Psoas muscle (tissue), 8 donors: ENCODE measurements at places on chromosomes 1 and 21.

DNA sequence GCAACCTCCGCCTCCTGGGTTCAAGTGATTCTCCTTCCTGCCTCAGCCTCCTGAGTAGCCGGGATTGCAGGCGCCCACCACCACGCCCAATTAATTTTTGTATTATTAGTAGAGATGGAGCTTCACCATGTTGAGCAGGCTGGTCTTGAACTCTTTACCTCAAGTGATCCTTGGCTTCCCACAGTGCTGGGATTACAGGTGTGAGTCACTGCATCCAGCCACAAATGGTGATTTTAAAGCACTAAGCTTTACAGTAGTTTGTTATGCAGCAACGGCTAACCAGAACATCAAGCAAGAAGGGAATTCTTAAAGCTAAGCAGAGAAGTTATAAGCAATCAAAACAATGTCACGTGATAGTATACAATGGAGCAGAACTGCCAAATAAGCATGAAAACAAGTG lies 65.7 kb downstream of the NVL start:
- no peak for DNase-seq

- DNase-seq, result no peak
These were observed 659.7 kb upstream of the NEGR1 start for GRCh38 chr1:72942008-72942407.

GRCh38 chr1:40980068-40980452 lies 564 bp downstream of the CTPS1 start:
- DNase-seq, result no peak

DNA sequence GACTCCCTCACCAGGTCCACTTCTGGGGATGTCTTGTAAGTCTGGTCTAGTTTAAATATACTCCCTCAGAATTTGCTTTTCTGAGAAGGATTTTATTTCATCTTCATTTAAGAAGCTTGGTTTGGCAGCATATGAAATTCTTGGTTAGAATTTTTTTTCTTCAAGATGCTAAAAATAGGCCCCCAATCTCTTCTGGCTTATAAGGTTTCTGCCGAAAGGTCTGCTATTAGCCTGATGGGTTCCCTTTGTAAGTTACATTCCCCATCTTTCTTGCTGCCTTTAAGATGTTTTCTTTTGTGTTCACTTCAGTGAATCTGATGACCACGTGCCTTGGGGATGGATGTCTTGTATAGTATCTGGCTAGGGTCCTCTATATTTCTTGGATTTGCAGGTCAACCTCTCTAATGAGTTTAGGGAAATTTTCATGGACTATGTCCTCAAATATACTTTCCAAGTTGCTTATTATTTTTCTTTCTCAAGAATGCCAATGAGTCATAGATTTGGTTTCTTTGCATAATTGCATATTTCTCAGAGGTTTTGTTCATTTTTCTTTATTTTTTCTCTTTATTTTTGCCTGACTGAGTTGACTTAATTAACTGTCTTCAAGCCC lies 19.4 kb downstream of the TCP10L start:
- DNase-seq, result no peak

- DNase-seq, result no peak
These were observed 19.1 kb upstream of the QSOX1 start for GRCh38 chr1:180135535-180135934.

GRCh38 chr1:57986432-57986831 lies 560.1 kb downstream of the OMA1 start:
- no peak for DNase-seq

GRCh38 chr1:170204121-170204520 lies 58.4 kb downstream of the NTMT2 start:
- no peak for DNase-seq

DNA sequence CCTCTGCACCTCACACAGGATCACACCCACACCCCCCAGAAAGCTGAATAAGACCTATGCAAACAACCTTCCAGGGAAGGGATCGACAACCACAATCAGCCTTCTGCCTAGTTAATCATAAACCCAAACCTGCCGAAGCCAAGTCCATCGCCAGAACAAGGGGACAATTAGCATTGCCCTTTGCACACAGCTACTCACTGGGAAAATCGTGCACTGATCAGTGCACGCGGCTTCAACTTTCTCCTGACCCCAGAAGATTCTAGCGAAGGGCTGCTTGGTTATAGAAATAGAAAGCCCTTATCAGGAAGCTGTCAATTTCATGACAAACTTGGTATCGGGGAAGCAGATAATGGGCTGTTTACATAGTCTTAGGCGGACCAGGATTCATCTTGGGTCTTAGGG lies 29.5 kb downstream of the RUNX1 start:
- DNase-seq, result no peak

GRCh38 chr1:14363036-14363590 lies 235.4 kb upstream of the KAZN start:
- DNase-seq, result no peak

GRCh38 chr1:205014783-205015182 lies 28.2 kb upstream of the CNTN2 start:
- DNase-seq, result no peak
